ENCODE measurements at places on chromosomes 16 and 17. TPM values are rescaled to one million over a fixed set of nuclear protein-coding genes. Genes with fewer than 3 reads are reported as not detected.

Gene KRT27
- total RNA-seq: not detected

Gene RMI2
- 6.7 TPM for total RNA-seq

Gene PGS1
- 30.4 TPM for total RNA-seq

Gene KRT32
- total RNA-seq: not detected

Gene NPIPB9
- 3.2 TPM for total RNA-seq

Gene ABCC11
- 0.88 TPM for total RNA-seq

Gene ZP2
- total RNA-seq: 0.20 TPM

Gene KRTAP2-1
- total RNA-seq: not detected

Gene PRDM7
- not detected for total RNA-seq

Gene TMEM186
- 10.9 TPM for total RNA-seq

Gene CDH8
- total RNA-seq: 2.1 TPM

Gene SPATA22
- total RNA-seq: not detected

Gene OR4D1
- total RNA-seq: not detected

Gene OR1F1
- not detected for total RNA-seq

Gene GUCY2D
- total RNA-seq: not detected

Gene MGAT5B
- 0.60 TPM for total RNA-seq

Gene TMEM98
- 320 TPM for total RNA-seq

Gene TMEM92
- 6.9 TPM for total RNA-seq

Gene ZDHHC7
- 59.2 TPM for total RNA-seq

Gene ADGRG1
- total RNA-seq: 29.6 TPM

Gene TBC1D3I
- total RNA-seq: not detected

Gene NMT1
- total RNA-seq: 68.5 TPM

Gene ITGAD
- total RNA-seq: not detected

Gene KRT12
- total RNA-seq: not detected

Gene CLEC3A
- 3.5 TPM for total RNA-seq

Gene TMIGD1
- 3.3 TPM for total RNA-seq

Gene BIRC5
- total RNA-seq: 14.6 TPM
